ENCODE measurements at places on chromosomes 16 and 17.

DNA sequence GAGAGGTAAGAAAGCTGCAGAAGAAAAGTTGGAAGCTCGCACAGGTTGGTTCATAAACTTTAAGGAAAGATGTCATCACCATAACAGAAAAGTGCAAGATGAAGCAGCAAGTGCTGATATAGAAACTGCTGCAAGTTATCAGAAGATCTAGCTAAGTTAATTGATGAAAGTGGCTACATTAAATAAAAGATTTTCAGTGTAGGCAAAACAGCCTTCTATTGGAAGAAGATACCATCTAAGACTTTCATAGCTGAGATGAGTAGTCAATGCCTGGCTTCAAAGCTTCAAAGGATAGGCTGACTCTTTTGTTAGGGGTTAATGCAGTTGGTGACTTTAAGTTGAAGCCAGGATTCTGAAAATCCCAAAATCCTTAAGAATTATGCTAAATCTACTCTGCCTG is 24.0 kb downstream of the CYLD start:
- no peak for DNase-seq

DNA sequence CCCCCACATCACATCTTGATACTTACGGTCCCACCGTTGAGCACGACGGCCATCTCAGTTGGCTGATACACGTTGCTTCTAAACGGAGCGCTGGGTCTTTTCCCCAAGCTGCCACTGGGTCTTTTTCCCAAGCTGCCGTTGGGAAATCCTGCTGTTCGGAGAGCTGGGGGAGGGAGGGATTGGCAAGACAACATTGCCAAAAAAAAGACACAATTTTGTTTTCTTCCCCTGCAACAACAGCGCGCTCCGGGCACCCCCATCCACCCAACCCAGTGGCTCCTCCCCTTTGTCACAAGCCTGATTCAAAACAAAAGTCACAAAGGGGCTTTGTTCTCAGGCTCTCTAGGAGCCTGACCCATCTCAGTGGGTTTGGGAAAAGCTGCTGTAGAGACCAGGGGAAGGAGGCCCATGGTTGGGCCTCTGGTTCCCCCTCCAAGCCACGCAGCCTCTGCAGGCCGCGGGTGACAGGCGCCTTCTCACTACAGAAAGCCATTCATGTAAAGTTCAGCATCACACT is 22.8 kb downstream of the GPRC5B start:
- no peak for DNase-seq

DNA sequence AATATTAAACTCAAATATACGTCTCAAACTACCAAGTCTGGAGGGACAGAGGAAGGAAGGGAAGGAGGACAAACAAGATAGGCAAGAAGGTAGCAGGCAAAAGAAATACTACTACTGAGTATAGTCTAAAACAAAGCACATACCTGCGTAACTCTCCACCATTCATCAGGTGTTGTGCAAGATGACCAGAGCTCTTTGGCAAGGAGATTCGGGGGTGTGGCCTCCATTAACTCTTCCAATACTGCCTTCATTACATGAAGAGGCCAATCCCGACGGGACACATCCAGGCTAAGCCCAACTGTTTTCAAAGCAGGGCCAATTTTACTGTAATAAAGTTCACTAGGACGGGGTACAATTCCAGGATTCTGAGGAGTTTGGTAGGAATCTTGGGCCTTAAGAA is 38.2 kb upstream of the ARL6IP1 start:
- DNase-seq = no peak

GRCh38 chr16:48157302-48157701 is 1.5 kb upstream of the ABCC12 start:
- DNase-seq = no peak

- no peak for DNase-seq
Observed at GRCh38 chr16:16116841-16117240, 106.5 kb downstream of the ABCC6 start.

GRCh38 chr17:11948789-11949188 is 48.5 kb downstream of the ZNF18 start:
- DNase-seq = peak; percentile 13

DNA sequence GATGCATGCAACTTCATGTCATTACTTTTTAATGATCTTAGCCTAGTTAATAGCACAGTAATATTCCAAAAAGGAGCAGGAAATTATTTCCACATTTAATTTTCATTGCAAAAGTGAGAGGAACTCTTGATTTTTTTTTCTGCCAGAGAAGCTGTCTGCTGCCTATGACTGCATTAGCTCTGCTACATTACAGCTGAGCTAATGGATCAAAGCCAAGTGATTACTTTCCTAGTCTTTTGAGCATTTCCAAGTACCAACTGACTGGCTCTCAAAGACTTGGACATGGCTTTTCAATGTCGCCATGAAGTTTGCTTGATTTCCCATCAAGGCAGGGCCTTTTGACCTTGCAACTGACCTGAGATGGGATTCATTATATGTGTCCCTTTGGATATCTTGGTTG is 356.6 kb upstream of the XYLT1 start:
- DNase-seq = no peak

GRCh38 chr16:23466162-23466885 is 13.3 kb upstream of the COG7 start:
- peak; percentile 17 for DNase-seq

DNA sequence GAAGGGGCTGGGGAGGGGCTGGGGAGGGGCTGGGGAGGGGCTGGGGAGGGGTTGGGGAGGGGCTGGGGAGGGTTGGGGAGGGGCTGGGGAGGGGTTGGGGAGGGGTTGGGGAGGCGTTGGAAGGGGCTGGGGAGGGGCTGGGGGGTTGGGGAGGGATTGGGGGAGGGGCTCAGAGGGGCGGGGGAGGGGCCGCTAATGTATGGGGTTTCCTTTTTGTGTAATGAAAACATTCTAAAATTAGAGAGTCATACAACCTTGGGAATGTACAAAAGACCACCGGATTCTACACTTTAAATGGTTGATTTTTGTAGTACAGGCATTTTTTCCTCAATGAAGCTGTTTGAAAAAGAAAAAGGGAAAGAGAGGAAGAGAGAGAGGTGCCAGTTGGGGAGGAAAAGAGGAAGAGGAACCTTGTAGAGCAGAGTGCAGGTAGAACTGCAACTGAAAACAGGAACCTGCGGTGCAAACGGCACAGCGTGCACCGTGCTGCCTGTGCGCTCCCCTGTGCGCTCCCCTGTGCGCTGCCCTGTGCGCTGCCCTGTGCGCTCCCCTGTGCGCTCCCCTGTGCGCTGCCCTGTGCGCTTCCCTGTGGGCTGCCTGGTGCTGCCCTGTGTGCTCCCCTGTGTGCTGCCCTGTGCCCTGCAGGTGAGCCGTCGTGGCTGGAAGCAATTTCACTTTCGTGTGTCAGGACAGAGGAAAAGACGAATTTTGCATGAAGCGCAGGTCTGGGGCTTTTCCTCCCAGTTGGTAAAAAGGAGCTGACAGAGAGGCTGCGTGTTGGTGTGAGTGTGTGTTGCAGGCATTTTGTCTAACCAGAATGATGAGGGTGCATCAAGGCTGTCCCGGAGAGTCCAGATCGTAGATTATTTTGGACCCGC is 40.8 kb downstream of the METRNL start:
- DNase-seq = no peak

DNA sequence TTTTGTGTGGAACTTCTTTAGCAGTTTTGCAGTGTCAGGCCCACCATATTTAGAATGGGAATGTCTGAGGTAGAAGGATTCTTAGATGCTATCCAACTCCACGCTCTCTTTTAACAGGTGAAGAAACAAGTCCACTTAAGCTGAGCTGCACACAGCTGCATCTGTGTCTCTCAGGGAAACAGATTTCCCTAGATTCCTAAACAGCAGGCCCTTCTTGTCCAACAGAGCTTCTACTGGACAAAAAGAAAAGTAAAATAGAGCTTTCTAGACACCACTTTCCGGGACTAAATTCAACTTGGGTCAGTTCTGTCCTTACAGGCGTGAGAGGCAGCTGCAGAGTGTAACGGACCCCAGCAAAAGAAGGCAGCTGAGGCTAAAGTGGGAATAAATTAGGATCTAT is 51.7 kb downstream of the SNX11 start:
- DNase-seq = no peak

GRCh38 chr16:16861546-16861945 is 482.6 kb downstream of the NPIPA7 start:
- DNase-seq = no peak

DNA sequence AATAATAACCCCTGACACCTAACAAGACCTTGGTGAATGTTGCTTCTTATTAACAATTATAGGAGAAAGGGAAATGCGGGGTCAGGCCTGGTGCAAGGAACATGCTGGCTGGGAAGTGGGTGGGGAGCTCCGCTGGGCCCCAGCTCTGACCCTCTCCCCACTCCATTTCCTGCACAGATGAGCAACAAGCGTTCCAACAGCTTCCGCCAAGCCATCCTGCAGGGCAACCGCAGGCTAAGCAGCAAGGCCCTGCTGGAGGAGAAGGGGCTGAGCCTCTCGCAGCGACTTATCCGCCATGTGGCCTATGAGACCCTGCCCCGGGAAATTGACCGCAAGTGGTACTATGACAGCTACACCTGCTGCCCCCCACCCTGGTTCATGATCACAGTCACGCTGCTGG is 23.0 kb downstream of the RHBDL3 start:
- no peak for DNase-seq

DNA sequence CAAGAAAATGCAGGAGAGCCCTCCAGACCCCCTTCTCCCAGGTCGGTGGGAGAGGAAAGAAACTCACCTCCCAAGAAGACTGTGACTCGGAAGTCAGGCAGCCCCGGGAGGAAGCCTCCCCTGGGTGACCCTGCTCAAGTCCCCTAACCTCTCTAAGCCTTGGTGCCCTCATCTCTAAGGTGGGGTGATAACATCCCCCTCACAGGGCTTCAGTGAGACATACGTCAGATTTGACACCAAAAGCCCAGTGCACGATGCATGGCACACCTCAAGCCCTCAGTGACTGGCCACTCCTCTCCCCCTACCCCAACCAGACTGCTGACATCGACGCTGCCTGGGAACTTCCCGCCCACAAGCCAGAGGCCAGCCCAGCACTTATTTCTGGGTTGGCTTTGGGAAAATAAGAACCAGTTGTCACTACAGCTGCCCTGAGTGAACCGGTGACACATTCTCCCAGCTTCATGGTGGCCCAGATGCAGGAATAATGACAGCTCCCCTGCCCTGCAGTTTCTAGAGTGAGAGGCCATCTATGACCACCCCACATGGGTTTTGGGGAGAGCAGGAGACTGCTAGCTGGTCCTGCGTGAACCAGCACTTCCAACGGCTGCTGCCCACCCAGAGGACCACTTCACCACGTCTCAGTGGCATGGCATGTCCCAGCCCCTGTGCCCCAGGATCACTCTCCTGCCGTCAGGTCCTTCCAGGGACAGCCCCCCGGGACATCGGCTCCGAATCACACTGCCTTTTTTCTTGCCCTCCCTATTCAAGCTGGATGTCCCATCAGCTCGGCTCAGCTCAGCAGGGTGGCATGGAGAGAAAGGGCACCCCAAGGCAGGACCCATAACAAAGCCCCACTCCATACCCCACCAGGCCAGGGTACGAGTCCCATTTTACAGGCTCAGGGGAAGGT is 9.5 kb downstream of the KNOP1 start:
- no peak for DNase-seq

DNA sequence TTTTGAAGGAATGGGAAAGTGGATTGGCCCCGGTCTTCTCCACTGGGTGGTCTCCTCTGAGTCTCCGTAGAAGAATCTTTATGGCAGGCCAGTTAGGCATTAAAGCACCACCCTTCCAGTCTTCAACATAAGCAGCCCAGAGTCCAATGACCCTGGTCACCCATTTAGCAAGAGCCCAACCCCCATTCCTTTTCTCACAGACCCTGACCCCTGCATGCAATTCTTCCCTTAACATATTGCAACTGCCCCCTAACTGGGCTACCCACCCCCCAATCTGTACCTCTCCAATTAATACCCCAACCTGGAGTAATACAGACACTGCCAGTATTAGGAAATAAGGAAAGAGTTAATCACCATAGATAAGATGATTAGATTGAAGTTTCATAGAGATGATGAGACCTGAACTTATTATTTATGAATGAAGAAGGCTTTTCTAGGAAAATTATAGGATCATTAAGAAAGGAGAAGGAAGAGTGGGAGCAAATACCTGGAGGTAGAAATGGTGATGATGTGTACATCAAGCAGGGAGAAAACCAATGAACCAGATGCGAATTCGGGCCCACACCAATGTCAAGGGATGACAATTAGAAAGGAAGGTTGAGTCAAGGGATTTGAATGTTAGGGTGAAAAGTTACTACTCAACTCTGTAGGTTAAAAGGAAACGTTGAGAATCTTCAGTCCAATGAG is 2.4 kb downstream of the CCL2 start:
- DNase-seq = no peak

DNA sequence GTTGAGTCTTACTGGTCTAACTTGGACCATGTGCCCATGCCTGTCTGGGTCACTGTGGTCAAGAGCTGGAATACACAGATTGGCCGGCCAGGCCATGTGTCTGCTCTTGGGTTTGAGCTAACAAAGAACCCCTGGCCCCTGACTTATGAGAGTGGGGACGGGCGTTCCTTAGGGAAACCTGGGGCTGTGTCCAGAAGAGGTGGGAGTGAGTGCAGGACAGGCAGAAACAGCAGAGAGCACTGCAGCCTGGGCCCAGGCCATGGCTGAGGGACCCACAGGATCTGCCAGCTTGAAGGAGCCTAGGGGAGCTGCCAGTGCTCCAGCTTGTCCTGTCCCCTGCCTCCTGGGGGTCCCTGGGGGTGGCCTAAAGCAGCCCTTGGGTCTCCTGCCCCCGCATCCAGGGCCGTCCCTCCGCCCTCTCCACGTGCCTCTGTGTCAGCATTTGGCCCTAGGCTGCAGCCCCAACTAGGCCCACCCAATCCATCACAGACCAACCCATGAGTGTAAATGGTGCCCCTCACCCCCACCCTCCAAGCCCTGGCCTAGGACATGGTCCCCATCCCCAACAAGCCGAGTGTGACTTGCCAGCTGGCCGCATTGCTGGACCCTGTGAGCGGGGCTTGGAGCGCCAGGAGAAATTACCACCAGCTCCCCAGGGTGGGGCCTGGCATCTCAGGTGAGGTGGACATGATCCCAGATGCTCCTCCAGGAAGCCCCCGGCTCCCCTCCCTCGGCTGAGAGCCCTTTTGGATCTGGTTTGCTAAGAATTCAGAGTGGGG is 12.5 kb upstream of the DRC7 start:
- DNase-seq = no peak

GRCh38 chr16:63192980-63193379 is 1156.7 kb upstream of the CDH8 start:
- DNase-seq = no peak

DNA sequence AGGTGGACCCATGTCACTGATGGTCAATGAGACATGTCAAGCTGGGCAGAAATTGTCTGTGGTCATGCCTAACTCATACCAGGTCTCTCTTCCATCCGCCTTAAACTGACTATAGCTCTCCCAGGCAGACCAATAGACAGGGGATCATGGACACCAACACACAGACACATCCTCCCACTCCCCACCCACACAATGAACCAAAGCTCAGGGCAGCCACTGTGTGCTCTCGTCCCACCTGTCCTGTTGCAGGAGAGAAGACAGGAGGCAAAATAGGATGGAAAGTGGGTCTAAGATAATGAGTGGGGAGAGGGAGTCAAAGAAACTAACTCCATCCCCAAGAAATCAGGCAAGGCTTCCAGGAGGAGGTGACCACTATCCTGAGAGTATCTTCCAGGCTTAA is 3.2 kb downstream of the PYY start:
- no peak for DNase-seq

- DNase-seq = no peak
Observed at GRCh38 chr16:12543700-12544476, 259.8 kb downstream of the CPPED1 start.
